IMR-90 (cell line): ENCODE measurements at places on chromosomes 3 and 15.

GRCh38 chr3:128312271-128312670, 154.4 kb downstream of the DNAJB8 start:
- H3K4me3 ChIP-seq: no peak overlapping the region
- H3K27ac ChIP-seq: no peak overlapping the region
- no peaks in the 10 kb centered on the region for H3K36me3 ChIP-seq
- DNase-seq: no peak
- no peaks in the 10 kb centered on the region for H3K4me1 ChIP-seq

DNA sequence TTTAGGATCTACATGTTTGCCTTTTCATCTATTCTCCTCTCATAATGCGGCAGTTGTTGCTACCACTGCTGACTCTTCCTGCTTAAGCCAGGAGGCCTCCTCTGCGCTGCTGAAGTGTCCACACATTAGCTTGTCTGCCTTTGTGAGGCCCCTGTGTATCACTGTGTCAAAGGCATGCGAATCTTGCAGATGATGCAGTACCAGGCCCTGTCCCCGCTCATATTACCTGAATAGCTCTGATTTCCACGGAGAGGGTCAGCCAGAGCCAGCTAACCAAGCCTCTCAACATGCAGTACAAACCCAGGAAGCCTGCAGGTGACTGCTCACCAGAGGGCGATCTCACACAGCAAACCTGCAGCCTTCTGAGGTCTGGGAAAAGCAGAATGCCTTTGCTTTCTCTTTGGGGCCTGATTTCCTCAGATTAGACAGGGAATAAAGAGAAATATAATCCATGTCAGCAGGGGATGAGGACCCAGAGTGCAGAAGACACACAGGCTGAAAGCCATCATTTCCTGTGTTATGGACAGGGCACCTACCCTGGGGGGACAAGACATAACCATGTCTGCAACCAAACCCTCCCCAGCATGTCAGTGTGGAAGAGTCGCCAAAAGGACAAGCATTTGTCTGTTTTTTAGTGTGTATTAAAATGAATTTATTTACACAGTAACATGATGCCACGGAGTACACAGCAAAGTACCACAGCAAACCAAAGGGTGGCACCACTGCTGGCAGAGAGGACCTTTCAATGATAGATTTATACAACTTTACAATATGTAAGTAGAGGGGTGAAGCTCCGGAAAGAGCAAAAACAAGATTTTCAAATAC, 36.8 kb upstream of the TSPAN3 start:
- no peak overlapping the region for H3K27ac ChIP-seq
- peak; percentile 60 for DNase-seq
- peaks cover 8% of the 10 kb centered on the region for H3K4me1 ChIP-seq
- no peaks in the 10 kb centered on the region for H3K27me3 ChIP-seq

DNA sequence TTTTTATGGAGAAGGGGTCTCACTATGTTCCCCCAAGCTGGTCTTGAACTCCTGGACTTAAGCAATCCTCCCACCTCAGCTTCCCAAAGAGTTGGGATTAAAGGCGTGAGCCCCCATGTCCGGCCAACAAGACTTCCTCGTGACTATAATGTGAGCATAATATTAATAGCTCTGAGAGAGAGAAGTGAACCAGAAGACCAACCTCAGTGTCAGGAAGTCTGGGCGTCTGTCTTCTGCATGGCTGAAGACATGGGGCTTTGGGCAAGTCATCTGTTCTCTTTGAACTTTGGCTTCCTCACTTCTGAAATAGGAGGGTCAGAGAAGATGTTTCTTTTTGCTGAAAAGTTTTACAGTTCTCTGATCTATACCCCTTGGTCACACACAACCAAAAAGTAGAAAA, 92.1 kb downstream of the SLC49A4 start:
- DNase-seq: no peak
- no peaks in the 10 kb centered on the region for H3K27me3 ChIP-seq
- no peak overlapping the region for H3K27ac ChIP-seq
- no peaks in the 10 kb centered on the region for H3K36me3 ChIP-seq

- peak overlapping the region; percentile 70 for H3K27ac ChIP-seq
- no peak overlapping the region for H3K4me3 ChIP-seq
- H3K27me3 ChIP-seq: no peaks in the 10 kb centered on the region
Measured at GRCh38 chr15:33107950-33108349, 86.6 kb downstream of the FMN1 start.

DNA sequence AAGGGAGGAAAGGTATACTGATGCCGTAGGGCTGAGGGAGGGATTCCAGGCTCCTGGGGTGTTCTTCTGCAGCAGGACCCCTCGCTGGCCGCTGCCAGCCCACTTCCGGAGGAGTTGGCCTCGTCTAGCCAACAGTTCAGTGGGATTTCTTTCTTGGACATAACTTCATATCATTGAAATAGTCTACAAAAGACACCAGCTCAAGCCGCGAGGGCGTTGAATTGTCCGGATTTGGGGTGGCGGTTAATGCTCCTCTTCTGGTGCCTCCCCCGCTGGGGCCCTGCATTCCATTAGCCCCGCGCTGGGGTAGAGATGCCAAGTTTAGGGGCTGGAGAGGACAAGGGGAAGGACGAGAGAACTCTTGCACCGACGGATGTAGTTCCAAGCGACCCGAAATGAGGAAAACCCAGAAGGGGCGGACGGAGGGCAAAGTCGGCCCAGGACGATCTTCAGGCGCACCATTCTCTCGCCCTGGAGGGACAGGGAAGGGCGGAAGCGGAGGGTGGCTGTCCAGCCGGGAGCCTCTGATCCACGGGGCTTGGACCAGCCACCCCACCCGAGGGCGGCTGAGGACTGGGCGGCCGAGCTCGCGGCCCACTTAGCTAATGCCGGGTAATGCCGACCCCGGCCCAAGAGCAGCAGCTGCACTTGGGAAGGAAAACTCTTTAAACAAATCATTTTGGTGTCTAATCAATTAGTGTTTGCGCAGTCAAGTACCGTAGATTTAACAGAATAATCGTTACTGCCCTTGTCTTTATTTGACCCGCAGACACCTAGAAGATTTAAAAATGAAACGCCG, 4.7 kb upstream of the ONECUT1 start:
- H3K27ac ChIP-seq: no peak overlapping the region
- H3K4me3 ChIP-seq: no peak overlapping the region
- no peaks in the 10 kb centered on the region; the same call in 1 of the 2 replicates for H3K4me1 ChIP-seq
- no peak for DNase-seq
- peaks cover 91% of the 10 kb centered on the region for H3K27me3 ChIP-seq
- no peaks in the 10 kb centered on the region for H3K36me3 ChIP-seq

DNA sequence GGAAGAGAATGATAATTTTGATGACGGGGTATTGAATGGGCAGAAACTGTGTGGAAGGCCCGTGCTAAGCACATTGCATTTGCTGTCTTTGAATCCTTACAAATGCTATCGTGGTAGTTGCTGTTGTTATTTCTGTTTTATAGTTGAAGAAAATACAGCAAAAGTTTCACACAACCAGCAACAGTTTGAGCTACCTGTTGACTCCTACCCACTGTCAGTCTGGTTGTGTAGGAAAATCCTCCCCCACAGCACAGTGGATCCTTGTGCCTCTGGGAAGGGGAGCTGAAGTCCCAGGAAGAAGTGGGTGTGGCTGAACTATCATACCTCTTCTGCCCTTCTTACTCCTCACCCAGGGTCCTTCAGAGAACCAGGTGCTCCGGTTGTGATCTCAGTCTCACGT, 29.4 kb downstream of the MRAS start:
- peaks cover 4% of the 10 kb centered on the region for H3K36me3 ChIP-seq
- H3K4me1 ChIP-seq: peaks cover 12% of the 10 kb centered on the region
- no peak overlapping the region for H3K27ac ChIP-seq
- no peak overlapping the region for H3K4me3 ChIP-seq
- H3K27me3 ChIP-seq: no peaks in the 10 kb centered on the region

DNA sequence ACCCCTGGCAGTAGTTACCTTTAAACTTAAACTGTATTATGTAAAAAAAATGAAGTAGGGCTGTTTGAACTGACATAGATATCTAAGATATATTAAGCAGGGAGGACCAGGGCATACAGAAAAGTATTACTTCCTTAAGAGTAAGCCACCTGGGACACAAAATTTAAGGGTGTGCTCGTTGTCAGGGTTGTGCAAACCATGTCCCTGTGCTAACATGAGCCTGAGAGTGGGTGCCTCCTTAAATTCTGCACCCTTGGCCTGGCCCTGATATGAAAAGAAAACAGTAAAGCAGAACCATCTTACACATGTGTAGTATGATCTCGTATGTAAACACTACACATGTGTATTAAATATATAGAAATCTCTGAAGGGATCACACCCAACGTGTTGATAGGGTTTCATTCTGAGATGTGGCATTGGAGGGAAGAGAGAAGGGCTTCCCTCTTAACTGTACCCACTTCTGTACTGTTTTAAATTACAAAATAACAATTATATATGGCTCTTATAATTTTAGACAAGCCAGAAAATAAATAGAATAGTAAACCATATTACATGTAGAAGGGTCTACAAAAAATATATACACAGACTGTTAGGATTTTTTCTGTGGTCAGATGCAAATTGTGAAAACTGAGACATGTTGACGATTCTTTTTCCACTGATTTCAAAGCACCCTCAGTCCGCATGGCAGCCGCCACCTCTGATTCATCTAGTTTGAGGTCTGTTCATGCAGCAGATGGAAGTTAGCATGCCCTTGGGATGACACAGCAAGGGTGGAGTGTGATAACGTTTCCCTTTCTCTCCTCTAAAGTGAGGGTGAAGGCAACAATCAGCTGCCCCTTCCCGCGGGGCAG, 400.8 kb upstream of the PROK2 start:
- peak; percentile 80 for DNase-seq
- no peak overlapping the region for H3K4me3 ChIP-seq
- no peak overlapping the region for H3K27ac ChIP-seq

DNA sequence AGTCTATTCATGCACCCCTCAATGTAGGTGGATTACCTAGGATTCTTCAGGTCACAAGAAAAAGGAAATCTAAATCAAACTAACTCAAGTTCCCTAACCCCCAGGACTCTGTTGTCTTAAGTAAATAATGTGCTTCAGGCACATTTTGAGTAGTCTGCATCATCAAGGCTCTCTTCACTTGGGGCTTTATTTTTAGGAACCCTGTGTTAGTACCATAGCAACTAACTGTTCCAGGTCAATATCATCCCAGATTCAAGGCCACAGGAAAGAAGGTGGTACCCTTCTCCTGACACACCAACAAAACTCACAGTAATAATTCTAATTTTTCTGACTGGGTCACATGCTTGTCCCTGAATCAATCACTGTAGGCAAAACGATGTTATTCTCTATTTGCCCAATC, 218.1 kb downstream of the MAGI1 start:
- H3K27ac ChIP-seq: no peak overlapping the region
- no peaks in the 10 kb centered on the region for H3K27me3 ChIP-seq
- H3K36me3 ChIP-seq: no peaks in the 10 kb centered on the region
- H3K4me1 ChIP-seq: 0 out of 2 replicates have a peak, but pooled peaks cover 2% of the 10 kb centered on the region
- no peak for DNase-seq
- H3K4me3 ChIP-seq: no peak overlapping the region

DNA sequence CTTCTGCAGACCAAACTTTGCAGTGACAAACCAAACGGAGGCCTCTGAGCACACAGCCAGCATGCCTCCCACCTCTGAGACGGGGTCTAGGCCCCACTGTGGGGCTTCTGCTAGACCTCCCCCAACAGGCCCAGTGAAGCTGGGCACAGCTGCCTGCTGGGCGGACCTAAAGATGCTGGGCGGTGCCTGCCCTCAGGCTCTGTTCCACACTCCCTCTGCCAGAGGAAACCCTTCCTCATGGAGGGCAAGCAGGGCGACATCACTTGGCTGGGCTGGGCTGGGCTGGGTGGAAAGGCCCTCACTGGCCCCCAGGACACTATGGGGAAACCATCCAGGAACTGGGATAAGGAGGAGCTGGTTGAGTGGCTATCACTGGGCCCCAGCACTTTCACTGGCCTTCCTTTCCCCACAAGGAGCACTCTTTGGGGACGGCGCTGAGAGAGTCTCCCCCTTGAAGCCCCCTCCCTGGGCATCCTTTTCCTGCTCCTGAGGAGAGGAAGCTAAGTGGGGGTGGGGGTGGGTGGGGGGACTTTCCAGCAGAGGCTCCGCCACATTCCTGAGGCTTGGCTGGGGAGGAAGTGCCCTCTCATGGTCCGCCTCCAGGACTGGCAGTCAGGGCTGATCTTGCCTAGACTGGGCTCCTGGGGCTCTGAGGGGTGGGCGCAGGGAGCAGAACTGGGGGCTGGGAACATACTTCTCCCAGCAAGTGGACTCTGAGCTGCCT, 98.1 kb upstream of the HACD2 start:
- H3K4me3 ChIP-seq: no peak overlapping the region
- no peaks in the 10 kb centered on the region for H3K27me3 ChIP-seq
- no peak overlapping the region for H3K27ac ChIP-seq
- peaks cover 74% of the 10 kb centered on the region for H3K36me3 ChIP-seq
- H3K4me1 ChIP-seq: peaks cover 15% of the 10 kb centered on the region
- DNase-seq: no peak

GRCh38 chr15:26449291-26449690, 323.6 kb downstream of the GABRB3 start:
- no peaks in the 10 kb centered on the region for H3K36me3 ChIP-seq
- DNase-seq: no peak
- no peaks in the 10 kb centered on the region for H3K4me1 ChIP-seq
- no peak overlapping the region for H3K4me3 ChIP-seq

- H3K4me3 ChIP-seq: no peak overlapping the region
- H3K4me1 ChIP-seq: peaks cover 10% of the 10 kb centered on the region
- no peak for DNase-seq
- H3K27me3 ChIP-seq: no peaks in the 10 kb centered on the region
- H3K36me3 ChIP-seq: no peaks in the 10 kb centered on the region
Measured at GRCh38 chr3:69842789-69843188, 103.5 kb downstream of the MITF start.

- no peaks in the 10 kb centered on the region for H3K27me3 ChIP-seq
- no peak overlapping the region for H3K27ac ChIP-seq
- no peaks in the 10 kb centered on the region for H3K4me1 ChIP-seq
- H3K4me3 ChIP-seq: no peak overlapping the region
- no peaks in the 10 kb centered on the region for H3K36me3 ChIP-seq
- no peak for DNase-seq
Measured at GRCh38 chr3:61018807-61019206, 232.4 kb downstream of the FHIT start.

GRCh38 chr15:64582202-64582601, 121.8 kb downstream of the ZNF609 start:
- no peak overlapping the region for H3K27ac ChIP-seq
- peaks cover 7% of the 10 kb centered on the region for H3K4me1 ChIP-seq
- H3K27me3 ChIP-seq: no peaks in the 10 kb centered on the region
- H3K36me3 ChIP-seq: peaks cover 6% of the 10 kb centered on the region
- no peak overlapping the region for H3K4me3 ChIP-seq

DNA sequence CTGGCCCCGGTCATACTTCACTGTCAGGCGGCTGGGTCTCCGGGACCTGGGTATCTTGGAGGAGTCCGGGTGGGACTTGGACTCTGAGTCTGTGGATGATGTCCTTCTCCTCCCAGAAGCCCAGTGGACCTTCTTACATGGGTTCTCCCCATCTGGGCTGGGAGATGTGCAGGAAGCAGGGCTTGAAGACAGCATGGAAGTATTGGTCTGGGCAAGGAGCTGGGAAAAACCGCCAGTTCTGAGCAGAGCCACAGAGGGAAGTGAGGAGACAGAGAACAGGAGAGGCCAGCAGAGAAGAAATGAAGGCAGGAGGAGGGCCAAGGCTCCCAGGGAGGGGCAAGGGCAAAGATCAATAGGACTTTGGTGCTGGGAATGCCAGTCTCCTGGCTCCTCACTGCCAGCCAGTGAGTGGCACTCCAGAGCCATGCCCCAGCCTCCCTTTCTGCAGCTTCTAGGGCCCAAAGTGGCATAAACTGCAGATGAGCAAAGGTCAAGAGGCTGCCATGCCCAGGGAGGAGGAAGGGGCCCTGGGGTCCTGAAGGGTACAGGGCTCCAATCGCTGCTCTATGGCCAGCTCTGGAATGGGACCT, at the start of gene PPP1R14D:
Gene PPP1R14D (minus strand): TSS at position 262 of the 590 bp plus-strand sequence. CDS start 67 bp downstream, at position 195.
- no peak within 1 kb of the TSS for H3K27ac ChIP-seq
- H3K4me1 ChIP-seq: peaks cover 11% of the 10 kb centered on the region
- H3K27me3 ChIP-seq: peaks cover 6% of the 10 kb centered on the region; the same call in 1 of the 2 replicates
- no peaks in the 10 kb centered on the region for H3K36me3 ChIP-seq
- no peak for DNase-seq
- H3K4me3 ChIP-seq: no peak within 1 kb of the TSS
